ENCODE measurements at places on chromosomes 7 and 10.

- no peak for DNase-seq
These were observed 442.3 kb upstream of the ZMIZ1 start for GRCh38 chr10:78626471-78626870.

GRCh38 chr7:2719007-2719406 lies 31.0 kb downstream of the AMZ1 start:
- peak; percentile 47 for DNase-seq

DNA sequence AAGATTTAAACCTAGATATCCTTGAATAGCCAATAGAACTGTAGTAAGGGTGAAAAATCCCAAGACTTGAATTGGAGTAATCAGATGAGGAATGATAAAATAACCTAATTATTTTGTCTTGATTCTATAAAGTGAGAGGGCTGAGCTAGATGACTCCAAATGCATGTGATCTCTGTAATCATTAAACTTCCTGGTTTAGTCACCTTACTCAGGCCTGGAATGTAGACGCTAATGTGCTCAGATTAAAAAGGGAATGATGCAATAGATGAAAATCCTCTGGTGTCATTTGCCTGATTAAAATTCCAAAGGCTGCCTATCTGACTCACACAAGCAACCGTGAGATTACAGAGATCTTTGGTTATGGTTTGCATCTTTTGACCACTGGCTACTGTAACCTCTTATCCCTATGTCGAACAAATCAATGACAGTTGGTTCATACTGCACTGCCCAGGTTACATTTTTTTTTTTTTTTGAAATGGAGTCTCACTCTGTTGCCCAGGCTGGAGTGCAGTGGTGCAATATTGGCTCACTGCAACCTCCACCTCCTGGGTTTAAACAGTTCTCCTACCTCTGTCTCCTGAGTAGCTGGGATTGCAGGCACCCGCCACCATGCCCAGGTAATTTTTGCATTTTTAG lies 2.9 kb upstream of the HKDC1 start:
- DNase-seq = no peak

GRCh38 chr10:69475433-69475830 lies 24.2 kb downstream of the TSPAN15 start:
- DNase-seq = no peak

DNA sequence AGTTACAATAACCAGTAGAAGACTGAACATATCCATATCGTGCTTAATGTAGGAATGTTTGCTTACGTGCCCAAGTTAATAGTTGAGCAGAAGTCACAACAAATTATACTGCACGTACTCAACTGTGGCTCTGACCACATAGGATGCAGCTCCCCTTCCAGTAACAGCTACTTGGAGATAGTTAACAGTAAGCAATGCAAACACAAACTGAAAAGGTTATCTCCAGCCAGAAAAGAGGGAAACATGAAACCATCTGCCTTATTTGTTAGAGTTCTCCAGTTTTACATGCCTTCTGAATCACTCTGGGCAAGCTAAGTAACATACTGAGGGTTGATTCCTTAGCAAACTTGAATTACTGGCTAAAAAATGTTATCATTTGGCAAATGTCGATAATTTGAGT lies 9.8 kb downstream of the DHX32 start:
- no peak for DNase-seq
